ENCODE measurements at places on chromosomes 13 and 19. TPM values are rescaled to one million over a fixed set of nuclear protein-coding genes. Genes with fewer than 3 reads are reported as not detected.

The KCTD4 gene
- total RNA-seq, result 0.75 TPM

The ADAMTS10 gene
- total RNA-seq, result 14.1 TPM

The PLPPR3 gene
- total RNA-seq, result 0.50 TPM

The PSG7 gene
- not detected for total RNA-seq

The ZNF681 gene
- 0.47 TPM for total RNA-seq

The KLHL1 gene
- total RNA-seq, result not detected

The PLVAP gene
- total RNA-seq, result 24.5 TPM

The CLC gene
- total RNA-seq, result 8.2 TPM

Data from heart left ventricle (tissue), 16 donors.